Anterior cingulate cortex (tissue), 58 donors: ENCODE measurements at places on chromosomes 5 and 9.

GRCh38 chr9:136850866-136851775 lies 1.0 kb upstream of the MAMDC4 start:
- no peak for DNase-seq

DNA sequence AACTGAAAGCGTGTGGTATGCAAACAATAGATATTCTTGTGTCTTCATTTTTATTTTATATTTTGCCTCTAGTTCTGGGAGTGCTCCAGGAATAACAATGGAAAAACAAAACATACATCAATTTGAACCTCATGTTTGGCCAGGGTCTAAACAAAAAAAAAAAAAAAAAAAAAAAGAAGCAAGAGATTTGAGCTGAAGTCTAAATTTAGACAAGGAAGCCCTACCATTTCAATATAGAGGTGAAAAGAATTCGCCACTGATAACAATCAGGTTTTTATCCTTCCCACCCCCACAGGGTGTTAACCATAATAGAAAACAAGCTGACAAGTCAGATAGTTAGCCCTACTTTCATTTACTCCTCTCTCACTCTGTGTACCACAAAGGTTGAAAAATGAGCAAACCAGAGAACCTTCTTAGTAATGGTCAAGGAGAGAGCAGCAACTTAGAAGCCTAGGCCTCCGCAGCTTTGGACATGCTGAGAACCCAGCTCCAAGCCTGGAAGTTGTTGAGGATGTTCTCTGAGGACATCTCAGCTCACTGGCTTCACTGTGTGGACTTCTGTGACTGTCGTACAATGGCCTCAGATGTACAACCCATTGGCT lies 118.2 kb upstream of the HMHB1 start:
- DNase-seq: no peak

DNA sequence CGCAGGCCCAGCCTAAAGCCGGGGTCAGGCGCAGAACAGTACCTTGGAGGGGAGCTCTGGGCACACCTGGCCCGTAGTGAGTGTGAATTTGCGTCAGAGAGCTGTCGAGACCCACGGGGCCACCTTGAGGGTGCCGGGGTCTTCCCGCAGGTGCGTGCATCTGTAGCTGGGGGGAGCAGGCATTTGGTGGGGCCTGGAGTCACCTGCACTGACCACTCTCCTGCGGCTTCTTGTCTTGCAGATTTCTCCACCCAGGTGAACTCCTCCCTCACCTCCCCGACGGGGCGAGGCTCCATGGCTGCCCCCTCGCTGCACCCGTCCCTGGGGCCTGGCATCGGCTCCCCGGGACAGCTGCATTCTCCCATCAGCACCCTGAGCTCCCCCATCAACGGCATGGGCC lies 75.1 kb downstream of the RXRA start:
- DNase-seq: no peak

GRCh38 chr9:21154018-21154608 lies 12.3 kb downstream of the IFNA21 start:
- DNase-seq: no peak

- DNase-seq: no peak
These were observed 10.3 kb upstream of the IL3 start for GRCh38 chr5:132050136-132050535.
